ENCODE measurements at places on chromosomes 5 and 9.

DNA sequence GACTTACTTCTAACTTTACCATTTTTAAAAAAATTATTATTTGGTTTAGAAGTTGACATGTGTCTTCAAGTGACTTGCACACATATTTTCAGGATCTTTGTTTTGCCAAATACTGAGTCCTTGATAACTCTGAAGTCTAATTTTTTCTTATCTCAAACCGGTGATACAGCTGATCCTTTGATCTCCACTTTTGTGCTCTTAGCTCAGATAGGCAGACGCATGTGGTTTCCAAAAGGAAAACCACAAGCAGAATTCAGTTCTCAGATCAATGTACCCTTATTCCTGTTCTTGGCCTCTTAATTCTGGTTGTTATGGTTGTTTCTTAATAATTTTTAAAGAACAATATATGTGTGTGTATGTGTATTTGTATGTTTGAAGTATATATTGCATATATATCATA lies 238.3 kb upstream of the EDIL3 start:
- DNase-seq: no peak

DNA sequence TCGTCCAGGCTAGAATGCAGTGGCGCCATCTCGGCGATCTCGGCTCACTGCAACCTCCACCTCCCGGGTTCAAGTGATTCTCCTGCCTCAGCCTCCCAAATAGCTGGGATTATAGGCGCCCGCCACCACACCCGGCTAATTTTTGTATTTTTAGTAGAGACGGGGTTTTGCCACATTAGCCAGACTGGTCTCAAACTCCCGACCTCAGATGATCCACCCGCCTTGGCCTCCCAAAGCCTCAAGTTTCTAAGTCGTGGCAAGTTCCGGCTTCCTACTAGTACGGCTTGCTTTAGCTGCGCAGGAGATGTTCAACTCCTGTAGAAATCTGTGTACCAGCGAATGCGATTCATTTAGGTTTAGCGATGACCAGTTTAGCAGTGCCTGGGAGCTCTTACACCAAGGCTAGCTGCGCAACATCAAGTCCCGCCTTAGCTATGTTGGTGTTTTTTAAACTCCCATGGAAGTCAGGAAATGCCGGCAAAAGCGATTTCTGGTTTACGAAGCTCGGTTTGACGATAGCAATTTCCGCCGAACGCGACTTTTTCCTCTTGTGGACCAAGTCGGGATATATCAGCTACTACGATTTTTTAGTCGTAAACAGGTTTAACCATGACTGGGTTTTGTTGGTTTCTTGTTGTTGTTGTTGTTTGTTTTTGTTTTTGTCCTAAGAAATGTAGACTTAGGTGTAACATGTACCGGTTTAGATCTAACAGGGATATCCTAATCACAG lies 46.4 kb downstream of the ANXA2R start:
- no peak for DNase-seq

GRCh38 chr9:104923289-104923688 lies 4.7 kb downstream of the ABCA1 start:
- DNase-seq: no peak

DNA sequence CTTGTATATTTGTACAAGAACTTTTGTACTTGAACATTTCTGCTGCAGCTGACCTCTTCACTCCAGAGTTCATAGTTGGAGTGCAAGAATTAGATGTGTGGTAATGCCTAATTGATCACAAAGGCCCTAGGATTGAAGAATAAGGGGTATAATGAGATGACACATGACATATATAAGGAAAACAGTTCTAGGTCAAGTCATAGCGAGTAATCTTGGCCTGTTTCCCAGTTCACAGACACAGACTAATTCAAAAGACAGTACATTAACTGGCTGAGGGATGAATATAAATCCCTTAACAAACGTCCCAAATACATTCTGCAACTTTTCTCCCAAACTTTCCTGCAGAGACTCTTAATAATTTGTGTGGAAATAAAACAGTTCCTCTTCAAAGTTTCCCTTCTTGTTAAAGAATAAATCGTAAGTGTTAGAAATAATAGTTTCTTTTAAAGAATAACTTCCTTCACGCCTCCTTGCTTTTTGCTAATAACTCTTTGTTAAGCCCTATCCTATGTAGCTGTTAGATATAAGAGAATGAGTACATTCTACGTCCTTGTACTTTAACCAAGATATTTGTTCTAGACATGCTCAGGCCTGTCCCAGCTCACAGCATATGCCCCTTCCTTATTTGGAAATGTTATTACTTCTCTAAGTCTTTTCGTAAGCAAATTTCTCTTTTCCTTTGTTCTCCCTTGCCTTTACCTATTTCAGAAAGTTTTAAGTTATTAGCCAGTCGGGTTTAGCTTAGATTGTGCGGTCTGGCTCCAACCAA lies 556.4 kb upstream of the CTNND2 start:
- no peak for DNase-seq

DNA sequence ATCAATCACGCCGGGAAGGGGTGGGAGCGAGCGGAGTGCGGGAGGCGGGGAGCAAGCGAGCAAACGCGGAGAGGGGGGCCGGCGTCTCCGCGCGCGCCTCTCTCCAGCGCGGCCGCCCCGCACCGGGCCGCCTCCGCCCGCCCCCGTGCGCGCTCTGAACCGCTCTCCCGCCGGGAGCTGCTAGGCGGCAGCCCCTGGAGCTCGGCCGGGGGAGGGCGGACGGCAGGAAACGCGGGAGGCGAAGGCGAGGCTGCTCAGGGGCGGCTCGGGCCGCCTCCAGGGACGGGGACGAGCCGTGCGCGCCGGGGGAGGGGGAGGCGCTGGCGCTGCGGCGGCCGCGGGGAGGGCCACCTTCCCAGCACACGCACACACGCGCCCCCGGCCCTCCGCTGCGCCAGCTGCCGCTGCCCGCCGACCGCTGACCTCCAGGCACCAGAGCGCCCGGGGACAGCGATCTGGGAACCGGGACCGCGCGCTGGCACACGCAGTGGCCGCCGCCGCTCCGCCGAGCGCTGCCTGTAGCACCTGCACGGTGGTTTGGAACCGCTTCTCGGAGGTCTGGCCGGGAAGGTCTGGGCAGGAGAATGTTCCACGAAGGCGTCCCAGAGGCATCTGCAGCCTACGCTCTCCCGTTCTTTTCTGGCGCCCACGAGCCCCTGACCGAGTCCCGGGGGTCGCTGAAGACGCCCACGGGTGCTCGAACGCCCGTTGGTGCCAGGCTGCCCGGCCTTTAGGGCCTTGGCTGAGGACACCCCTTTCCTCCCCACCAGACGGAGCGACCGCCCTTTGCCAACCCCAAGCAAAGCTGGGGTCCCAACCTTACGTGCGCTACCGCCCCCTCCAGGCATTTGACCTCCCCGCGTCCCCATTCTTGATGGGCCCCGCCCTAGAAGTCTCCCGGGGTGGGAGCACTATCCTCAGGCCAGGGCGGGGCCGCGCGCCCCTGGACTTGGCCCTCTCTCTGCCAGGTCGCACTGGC lies at the start of gene GABBR2:
Gene GABBR2, minus strand, starts transcription at position 3 of the 979 bp plus-strand sequence. CDS start 198 bp downstream, outside the sequence.
- DNase-seq: no peak

DNA sequence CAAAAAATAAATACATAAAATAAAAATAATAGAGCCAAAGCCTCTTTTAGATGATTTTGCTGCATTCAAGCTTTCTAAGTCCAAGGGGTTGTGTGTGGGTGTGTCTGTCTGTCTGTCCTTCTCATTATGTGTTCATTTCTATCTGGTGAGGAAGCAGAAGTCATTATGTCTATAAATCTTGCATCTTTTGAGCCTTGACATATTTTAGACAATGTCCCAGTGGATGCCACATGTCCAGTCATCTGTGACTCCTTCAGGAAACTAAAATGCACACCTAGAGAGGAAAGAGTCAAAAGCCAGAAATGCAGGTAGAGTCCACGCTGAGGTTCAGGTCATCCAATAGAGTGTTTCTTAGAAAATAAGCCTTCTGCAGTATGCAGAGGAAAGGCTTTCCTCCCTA lies 80.9 kb downstream of the GALNT10 start:
- no peak for DNase-seq

DNA sequence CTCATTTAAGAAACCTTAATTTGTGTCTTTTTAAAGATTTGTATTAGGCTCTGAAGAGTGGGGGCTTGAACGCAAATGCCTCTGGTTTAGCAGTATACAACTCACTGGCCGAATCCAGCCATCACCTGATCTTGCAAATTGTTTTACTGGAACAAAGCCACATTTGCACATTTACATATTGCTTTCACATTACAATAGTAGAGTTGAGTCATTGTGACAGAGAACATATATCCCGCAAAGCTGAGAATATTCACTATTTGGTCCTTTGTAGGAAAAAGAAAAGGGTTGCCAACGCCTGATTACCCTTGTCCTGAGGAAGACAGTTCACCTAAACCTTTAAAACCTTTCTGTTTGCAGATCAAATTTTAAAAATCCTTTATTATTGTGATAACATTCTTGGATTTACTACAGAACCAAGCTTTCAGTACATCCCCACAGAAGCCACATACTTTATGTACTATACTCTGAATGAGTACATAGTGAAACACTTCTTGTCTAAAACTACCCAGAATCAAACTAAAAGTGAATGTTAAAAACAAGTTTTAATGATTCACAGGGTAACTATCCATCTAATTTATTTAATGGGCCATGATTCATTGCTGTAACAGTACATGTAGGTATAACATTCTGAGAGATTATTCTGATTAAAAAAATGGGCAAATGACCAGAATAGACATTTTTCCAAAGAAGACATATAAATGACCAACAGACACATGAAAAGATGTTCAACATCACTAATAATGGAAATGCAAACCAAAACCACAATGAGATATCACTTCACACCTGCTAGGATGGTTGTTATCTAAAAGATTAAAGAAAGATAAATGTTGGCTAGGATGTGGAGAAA lies 161.0 kb downstream of the SLC25A46 start:
- DNase-seq: no peak

GRCh38 chr9:130421802-130422276 lies 22.9 kb upstream of the ASS1 start:
- no peak for DNase-seq

- DNase-seq: no peak
Measured at GRCh38 chr9:76521906-76522305, 62.9 kb downstream of the GCNT1 start.

GRCh38 chr5:15566306-15566705 lies 66.3 kb downstream of the FBXL7 start:
- no peak for DNase-seq

- DNase-seq: no peak
Measured at GRCh38 chr9:89622933-89623861, 18.4 kb downstream of the GADD45G start.

DNA sequence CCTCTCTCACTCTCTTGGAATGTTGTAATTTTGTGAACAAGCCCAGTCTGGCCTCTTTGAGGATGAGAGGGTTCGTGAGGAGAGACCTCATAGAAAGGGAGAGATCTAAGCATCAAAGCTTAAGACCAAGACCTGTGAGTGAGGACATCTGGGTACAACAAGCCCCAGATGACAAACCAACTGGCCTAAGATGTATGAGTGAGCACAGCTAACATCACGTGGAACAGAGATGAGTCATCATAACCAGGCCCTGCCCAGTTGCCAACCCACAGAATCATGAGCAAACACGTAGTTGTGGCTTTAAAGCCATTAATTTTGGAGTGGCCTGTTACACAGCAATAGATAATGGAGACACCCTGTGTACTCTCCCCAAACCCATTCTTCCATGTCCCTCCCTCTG lies 439.1 kb upstream of the KIF2A start:
- DNase-seq: no peak

DNA sequence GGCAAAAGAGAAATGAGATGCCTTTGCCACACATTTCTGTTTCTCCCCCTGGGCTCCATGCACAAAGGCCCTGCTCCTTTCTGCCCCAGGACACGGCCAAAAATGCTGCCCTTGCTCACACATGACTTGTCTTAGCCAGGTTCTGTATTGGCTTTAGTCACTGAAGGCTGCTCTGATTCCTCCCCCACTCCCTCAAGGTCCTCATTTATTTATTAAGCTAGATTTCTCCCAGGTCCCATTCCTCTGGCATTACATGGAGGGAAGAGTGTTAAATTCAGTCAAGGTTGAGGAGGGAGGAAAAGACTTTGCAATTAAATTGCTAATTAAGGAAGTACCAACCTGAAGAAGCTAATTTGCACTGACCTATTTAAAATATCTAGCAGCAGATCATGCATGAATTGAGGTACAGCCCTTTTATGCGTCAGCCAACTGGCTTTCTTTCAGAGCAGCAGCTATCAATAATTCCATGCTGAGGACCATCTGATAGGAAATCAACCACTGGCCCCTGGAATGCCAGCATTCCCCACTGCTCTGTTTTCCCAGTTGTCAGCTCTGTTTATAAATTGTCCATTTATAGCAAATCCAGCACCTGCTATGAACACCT lies 81.2 kb upstream of the MAP3K1 start:
- no peak for DNase-seq

DNA sequence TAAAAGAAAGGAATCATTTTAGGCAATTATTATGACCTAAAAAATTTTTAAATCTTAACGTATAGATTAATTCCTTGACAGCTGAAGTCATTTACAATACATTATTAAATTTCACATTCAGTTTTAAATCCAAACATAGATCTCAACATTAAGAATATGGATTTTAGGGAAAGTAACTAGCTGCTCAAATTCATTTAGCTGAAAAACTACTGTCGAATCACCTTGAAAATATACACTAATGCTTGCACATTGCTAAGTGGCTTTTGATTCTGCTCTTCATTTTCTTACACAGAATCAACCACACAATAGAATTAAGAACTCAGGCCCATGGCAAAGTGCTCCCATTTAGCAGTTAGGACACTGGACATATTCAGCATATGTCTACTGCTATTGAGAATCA lies 454.2 kb downstream of the RAB3C start:
- DNase-seq: no peak

DNA sequence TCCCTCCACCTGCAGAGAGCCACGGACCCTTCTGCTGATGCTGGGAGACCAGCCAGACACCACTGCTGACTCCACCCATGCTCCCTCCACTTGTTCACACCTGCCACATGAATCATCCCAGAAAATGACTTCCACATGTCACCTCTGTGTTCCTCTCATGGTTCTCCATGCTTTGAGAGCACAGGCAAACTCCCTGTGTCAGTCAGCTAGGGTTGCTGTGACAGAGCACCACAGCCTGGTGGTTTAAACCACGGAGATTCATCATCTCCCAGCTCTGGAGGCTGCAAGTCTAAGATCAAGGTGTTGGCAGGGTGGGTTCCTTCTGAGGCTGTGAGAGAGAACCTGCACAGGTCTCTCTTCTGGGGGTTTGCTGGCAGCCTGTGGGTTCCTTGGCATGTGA lies 381.4 kb downstream of the GADD45G start:
- DNase-seq: no peak

DNA sequence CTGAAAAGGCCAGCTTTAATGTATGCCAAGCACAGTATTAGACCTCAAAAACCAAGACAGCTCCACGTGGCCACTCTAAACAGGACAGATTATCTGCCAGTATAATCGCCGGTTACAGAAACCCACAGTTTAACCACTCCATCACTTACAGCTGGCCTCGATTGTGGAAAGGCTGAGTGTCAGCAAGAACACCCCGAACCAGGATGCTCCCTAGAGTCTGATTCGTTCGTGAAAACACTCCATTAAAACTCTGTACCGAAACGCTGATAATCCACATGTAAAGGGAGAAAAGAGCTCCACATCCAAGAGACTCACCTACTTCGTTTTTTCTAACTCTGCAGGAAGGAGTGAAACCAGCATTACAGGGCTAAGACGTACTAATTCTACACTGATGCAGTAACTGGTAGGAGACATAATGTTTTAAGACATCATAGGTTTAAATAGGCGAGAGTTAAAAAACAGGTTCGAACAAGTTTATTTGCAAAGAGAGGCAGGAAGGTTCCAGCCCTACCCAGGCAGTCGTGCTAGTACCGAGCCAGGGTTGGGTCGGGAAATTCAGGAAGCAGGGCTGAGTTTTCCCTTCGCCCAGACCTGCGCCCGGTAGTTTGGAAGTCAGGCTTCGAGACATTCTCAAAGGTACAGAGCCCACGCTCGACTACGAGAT lies 949 bp downstream of the SERINC5 start:
- no peak for DNase-seq
